Fibroblast of skin of right quadriceps (primary cell): ENCODE measurements at places on chromosomes 7 and 10.

GRCh38 chr7:105230486-105230885 lies 158.2 kb downstream of the SRPK2 start:
- DNase-seq = no peak

- no peak for DNase-seq
Observed at GRCh38 chr7:17903337-17903736, 37.0 kb downstream of the SNX13 start.

- DNase-seq = peak; percentile 68
Observed at GRCh38 chr10:78502210-78502936, 468.7 kb downstream of the RPS24 start.

GRCh38 chr7:3835109-3835508 lies 534.1 kb downstream of the SDK1 start:
- DNase-seq = no peak

DNA sequence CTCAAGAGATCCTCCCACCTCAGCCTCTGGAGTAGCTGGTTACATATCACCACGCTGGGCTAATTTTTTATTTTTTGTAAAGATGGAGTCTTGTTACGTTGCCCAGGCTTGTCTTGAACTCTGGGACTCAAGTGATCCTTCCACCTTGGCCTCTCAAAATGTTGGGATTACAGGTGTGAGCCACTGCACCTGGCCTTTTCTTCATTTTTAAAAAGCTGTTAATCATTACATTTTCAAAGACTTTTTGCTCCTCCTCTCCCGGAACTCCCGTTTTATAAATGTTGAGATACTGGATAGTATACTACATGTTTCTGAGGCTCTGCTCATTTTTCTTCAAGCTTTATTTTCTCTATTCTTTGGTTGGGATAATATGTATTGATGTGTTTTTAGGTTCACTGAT lies 16.4 kb downstream of the AOAH start:
- DNase-seq = no peak
